Right hindlimb (tissue), 1 donor: ENCODE measurements at places on chromosomes 16 and 17.

DNA sequence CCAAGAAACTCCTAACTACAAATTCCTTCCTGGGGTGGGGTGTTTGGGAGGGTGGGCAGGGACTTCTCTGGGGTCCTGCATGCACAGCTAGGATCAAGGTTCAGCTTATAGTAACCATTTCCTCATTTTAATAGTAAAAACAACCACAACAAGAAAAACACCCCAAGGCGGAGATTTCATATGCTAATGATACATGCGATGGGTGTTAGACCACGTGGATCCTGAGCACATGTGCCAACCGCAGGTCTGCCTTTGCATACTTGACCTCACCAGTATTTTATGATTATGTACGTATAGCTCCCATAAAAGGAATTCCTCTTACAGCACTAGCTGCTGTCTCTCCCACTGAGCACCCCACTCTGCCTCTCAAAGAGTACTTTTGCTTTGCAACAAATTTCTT lies 1.9 kb downstream of the KRTAP4-11 start:
- no peak for DNase-seq

DNA sequence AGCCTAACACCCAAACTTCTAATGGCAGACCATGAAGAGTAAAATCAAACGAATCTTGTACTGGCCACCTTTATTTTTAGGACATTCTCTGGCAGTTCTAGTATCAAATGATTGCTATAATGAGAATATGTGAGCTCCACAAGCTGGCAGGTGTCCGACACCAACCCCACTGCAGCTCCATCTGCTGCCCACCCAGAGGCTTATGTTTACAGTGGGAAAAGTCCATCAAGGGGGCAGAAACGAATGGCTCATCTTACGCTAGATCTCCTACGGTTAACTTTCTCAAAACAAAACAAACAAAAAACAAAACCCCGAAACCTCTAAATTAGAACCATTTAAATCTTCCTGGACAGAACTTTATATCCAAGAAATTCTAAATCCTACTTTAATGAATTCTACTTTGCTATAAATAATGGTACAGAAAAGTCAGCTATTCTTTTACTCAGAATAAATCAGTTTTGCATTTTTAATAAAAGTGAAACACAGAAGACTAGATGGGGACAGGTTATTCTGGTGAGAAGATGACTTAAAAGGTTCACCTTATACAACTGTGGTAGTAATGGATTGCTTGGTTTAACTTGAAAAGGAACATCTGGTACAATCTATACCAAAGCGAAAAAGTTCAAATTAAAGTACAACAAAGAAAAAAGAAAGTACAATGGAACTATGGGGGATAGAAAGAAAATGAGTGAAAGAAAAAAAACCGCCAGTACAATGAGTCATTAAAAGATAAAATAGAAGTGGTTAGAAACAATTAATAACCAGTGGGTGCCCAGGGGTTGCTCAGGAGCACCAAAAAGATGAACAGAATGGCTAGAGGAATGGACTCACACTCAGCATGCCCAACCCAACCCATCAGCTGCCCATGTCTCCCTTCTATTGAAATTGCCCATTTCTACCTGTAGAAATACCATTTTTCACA lies 40.2 kb downstream of the GRB2 start:
- no peak for DNase-seq

GRCh38 chr16:31092330-31092729 lies 2.3 kb downstream of the VKORC1 start:
- DNase-seq: peak; percentile 18

DNA sequence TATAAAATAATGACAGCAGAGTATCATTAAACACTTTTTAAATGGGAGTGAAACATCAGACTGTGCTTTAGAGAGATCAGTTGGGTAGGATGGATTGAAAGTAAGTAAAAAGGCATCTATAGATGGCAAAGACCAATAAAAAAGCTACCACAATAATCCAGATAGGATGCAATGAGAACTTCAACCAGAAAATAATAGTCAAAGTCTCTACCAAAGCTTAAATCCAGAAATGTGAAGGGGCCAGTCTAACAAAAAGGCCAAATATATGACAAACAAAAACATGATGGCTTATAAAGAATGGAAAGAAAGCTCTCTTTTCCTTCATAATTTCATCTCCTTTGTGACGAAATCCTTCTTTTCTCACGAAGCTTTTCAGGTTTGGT lies 12.3 kb downstream of the KANSL1 start:
- DNase-seq: no peak
